ENCODE measurements at places on chromosomes 5 and 9.

GRCh38 chr9:77251050-77251449, 73.7 kb downstream of the VPS13A start:
- no peak for DNase-seq

DNA sequence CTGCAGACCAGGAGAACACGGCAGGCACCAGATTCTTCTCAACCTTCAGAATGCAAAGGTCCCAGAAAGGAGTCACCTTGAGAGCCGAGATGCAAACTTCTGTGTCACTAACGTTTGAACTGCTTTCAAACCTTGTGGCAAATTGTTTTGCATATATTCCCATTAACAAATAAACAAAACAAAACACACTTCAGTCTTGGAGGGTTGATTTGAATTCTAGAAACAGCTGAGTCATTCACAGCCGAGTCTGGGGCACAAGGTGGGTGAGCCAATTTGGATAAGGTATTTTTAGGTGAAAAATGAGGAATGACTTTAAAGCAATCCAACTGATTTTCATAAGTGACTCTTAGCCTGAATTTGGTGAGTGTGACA, 38.8 kb upstream of the ANKRD33B start:
- no peak for DNase-seq

- DNase-seq: peak; percentile 56
Measured at GRCh38 chr9:97571664-97572063, 61.5 kb downstream of the TSTD2 start.

- no peak for DNase-seq
Measured at GRCh38 chr9:87850391-87850790, 32.3 kb upstream of the SPATA31E1 start.

GRCh38 chr5:57004800-57005199, 52.9 kb upstream of the MIER3 start:
- DNase-seq: no peak

- DNase-seq: no peak
Measured at GRCh38 chr9:3884736-3885135, 358.9 kb upstream of the RFX3 start.

DNA sequence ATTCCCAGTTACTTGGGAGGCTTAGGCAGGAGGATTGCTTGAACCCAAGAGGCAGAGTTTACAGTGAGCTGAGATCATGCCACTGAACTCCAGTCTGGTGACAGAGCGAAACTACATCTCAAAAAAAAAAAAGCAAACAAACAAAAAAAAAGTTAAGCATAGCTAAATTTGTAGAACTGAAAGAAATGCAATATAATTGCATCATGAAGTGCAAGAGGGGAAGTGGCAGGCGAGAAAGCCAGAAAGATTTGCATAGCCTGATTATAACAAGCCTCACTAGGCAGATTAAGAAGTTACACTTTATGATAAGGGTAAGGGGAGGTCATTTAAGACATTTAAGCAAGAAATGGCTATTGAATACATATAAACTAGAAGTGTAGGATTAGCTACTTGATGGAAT, 187.1 kb downstream of the EDIL3 start:
- no peak for DNase-seq

DNA sequence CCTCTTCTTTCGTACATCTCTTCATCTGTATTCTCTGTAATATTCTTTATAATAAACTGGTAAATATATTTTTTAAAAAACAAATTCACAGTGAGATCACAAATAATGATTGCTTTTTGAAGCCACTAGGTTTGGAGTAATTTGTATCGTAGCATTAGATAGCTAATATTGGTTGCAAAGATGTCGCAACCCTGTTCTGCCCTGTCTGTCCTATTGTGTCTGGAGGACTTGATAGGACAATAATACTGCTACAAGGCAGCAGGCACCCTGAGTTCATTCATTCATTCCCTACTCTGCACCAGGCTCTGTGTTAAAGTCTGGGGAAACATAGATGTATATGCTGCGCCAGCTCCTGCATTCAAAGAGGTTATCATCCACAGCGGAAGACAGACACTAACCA, 206.7 kb upstream of the KLF4 start:
- DNase-seq: no peak

DNA sequence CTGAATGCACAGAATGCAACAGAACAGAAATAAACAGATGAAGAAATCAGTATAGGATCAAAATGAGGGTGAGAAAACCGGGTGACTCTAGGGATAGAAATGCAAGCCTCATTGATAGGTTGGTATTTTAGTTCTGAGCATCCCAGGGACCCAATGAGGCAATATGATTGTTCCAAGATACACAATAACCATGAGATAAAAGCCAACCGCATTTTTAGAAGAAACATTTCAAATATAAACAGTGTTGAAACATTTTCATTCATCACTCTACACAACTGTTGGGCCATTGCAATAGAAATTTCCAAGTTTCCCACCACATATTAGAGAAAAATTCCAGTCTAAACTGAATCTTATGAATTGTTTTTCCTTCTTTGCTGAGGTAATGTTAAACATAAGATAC, 452.3 kb upstream of the PTGER4 start:
- no peak for DNase-seq

- no peak for DNase-seq
Measured at GRCh38 chr5:142017832-142018427, 5.1 kb upstream of the GNPDA1 start.

DNA sequence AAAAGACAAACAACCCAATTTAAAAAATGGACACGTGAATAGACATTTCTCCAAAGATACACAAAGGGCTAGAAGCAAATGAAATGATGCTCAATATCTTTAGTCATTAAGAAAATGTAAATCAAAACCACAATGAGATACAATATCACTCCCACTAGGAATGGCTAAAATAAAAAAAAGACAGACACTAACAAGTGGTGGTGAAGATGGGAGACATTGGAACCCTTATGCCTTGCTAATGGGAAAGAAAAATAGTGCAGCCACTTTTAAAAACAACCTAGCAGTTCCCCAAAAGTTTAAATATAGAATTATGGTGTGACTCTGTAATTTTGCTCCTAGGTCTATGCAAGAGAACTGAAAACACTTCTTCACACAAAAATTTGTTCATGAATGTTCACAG, 40.7 kb downstream of the SH3TC2 start:
- DNase-seq: no peak

GRCh38 chr5:177503351-177504085, 6.1 kb downstream of the DOK3 start:
- DNase-seq: no peak

- no peak for DNase-seq
Measured at GRCh38 chr9:36191290-36191645, 547 bp downstream of the CLTA start.

DNA sequence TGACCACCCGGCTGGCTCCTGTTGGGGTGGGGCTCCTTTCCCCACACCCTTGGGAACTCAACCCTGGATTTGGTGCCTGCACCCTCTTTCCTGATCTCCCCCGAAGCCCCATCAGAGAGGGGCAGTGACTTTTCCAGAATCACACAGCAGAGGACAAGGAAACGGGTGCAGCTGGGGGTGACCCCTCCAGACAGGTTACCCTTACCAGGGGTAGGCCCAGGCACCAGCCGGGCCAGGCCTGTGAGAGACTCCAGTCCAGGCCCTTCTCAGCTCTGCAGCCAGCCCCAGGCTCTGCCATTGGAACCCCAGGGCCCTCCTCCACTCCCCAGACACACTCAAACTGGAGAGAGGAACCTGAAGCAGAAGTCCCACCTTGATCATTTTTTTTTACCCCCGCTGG, 19.0 kb upstream of the PHYHD1 start:
- no peak for DNase-seq

GRCh38 chr5:68318955-68319705, 103.6 kb downstream of the PIK3R1 start:
- DNase-seq: no peak

- no peak for DNase-seq
Measured at GRCh38 chr5:154830596-154830995, 19.8 kb downstream of the FAXDC2 start.

GRCh38 chr9:17005056-17005823, 129.6 kb upstream of the CNTLN start:
- DNase-seq: no peak

DNA sequence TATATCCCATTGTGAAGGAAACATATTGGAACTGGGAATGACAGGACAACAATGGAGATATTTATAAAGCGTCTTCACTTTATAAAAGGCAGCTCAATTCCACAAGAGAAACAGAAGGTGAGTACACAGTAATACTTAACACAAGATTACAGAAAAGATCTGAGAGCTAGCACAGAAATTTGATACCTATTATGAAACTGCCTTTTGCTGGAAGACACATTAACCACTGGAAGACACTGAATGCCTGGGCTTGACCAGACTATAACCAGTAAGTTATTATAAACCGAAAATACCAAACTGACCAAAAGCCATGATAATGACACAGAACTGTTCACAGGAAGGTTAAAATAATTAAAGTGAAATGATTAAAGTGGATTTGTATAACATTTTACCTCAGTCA, 195.4 kb downstream of the NR2F1-AS1 start:
- DNase-seq: no peak

DNA sequence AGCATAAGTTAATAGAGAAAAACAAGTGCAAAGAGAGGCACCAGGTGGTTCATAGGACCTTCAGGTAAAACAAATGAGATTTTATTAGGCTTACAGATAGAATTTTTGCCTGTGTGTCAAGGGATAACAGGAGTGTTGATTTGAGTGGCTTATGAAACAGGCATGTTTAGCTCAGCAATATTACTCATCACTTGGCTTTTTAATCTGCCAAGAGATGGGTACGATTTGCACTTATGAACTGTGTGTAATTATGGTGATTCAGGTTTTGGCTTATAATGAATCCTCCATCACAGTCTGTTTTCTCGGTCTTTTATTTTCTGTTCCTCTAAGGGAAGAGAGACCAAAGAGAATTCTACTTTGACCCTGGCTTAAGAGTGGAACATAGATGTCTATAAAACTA, 199.3 kb downstream of the DMRTA1 start:
- DNase-seq: no peak

GRCh38 chr5:109506556-109506955, 96.8 kb upstream of the PJA2 start:
- no peak for DNase-seq

- DNase-seq: no peak
Measured at GRCh38 chr5:173733831-173734501, 117.5 kb upstream of the BOD1 start.

DNA sequence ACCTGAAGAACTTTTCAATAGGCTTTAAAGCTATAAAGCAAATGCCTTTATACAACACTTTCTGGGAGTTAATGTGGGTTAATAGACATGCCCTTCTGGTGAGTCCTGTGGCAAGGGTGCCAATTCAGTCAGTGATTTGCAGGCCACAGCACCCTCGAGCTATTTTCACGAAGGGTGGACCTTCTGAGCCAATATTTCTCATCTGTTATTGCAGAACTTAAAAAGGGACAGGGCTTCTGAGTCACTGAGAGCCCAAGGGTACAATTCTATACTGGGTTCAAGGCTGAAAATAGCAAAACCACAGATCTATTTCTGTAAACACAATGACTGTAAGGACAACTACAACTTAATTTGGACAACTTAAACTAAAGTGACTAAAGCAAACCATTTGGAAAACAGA, 92.8 kb downstream of the GABRG2 start:
- DNase-seq: no peak

GRCh38 chr5:105868038-105868780, 1802.5 kb downstream of the EFNA5 start:
- DNase-seq: no peak

DNA sequence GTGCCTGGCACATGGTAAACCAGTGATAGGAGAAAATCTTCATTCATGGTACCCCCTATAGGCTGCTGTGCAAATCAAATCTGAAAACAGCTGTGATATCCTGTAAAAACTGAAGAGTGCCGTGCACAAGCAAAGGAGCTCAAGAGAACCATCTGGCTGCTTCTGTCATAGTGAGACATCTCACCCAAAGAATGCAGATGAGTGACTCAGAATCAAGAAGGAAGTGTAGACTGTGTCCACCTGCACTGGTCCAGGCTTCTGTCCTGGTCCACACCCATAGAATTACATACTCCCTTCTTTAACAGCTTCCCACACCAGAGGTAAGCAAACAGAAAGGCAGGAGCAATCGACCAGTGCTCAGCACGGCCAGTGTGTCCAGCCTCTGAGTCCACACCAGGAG, 195.9 kb downstream of the ASTN2 start:
- no peak for DNase-seq

- DNase-seq: no peak
Measured at GRCh38 chr9:16405421-16405820, 465.0 kb downstream of the BNC2 start.

DNA sequence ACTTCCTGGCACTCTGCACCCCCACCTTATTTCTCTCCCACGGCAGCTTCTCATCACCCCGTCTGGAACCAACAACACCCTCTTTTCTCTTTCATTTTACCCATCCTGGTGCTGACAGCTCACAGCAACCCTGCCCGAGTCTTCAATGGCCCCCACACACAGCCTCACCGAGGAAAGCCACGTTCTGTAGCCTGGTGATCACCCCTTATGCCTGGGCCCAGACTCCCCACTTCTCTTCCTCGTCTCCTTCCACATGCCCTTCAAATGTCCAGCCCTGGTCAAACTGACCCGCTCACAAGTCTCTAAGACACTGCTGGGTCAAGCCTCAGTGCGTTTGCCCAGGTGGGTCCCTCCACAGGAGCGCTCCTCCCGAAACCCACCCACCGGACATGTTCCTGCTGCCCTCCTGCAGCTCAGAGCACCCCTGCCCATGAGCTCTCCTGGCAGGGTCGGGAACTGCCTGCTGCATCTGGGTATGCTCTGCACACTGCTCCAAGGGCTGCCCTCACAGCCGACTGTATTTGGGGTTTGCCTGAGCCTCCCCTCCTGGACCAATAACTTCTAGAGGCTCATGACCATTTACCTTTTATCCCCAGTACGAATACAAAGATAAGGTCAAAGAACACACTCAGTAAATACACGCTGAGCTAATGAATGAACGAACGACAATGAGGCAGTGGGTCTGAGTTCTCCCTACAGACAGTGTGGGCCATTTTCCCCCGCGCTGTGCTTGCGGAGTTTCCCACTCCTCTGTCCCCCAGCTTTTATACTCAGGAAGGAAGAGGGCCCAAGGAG, 154.7 kb upstream of the PHYKPL start:
- DNase-seq: peak; percentile 32

DNA sequence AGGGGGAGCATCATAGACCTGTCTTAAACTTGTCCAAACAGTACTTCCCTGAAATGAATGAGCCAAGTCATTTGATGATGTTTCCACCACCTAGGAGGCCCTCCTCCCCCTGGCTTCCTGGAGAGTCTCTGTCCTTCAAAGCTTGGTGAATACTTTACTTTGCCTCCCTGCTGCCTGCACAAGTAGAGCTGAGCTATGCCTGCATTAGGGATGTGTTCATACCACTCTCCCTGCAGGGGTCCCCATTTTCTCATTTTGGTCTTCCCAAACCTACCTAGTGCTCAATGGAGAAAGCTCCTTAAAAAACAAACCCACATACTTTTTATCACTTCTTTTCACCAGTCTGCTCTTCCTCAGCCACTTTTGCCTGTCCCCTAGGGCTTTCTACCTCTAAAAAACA, 7.7 kb downstream of the CCNI2 start:
- DNase-seq: no peak

GRCh38 chr5:22314548-22314947, 538.6 kb downstream of the CDH12 start:
- DNase-seq: no peak

All from type B pancreatic cell (in vitro differentiated cells).